ENCODE measurements at places on chromosomes 2 and 18. TPM values are rescaled to one million over a fixed set of nuclear protein-coding genes. Genes with fewer than 3 reads are reported as not detected.

The TRIM43 gene
- total RNA-seq = not detected

DNA sequence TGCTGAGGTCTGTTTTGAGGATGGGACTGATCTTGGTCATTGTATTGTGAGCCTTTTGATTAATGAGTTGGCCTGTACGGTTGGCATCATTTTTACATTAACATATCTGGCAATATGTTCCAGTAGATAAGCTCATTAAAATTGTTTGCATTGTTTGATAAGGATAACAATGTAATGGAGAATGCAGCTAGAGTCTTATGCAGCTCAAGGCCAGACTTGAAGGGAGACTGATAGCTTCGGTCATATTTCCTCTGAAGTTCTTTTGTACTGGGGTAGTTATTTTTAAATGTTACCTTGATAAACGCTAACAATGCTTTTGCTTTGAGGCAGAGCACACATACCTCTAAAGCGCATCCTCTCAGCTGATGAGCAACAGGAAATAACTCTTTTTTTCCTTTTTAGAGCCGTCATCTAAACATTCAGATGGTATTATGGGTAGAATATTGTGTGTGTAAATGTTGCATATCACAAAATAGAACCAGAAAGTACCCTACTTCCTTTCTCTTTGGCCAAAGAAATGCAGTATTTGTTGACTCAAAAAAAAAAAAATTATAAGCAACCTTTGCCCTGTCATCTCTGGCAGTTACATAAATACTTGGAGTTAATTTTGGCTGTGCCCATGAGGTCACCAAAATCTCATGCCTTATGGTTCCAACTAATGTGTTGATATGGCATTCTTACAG is 1.3 kb downstream of the MAPRE2 start:
- peak; percentile 73 for DNase-seq

- DNase-seq = no peak
Measured at GRCh38 chr2:95380280-95380679, 22.2 kb upstream of the FAHD2A start.

DNA sequence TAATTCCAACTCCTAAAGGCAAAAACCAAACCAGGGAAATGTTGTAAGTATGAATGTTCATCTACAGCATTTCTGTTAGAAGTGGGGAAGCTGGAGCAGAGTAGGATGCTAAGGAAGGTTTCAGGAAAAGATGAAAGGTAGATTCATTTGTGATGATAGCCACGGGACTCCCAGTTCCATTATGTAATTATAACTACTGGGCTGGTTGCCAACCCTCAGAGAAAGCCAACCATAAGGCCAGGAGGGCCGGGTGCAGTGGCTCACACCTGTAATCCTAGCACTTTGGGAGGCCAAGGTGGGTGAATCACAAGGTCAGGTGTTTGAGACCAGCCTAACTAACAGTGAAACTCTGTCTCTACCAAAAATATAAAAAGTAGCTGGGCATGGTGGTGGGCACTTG is 288.9 kb upstream of the ETAA1 start:
- no peak for DNase-seq

The MC2R gene
- total RNA-seq = not detected

The GAD1 gene
- total RNA-seq = 1.0 TPM

- no peak for DNase-seq
Measured at GRCh38 chr2:170206805-170207407, 29.0 kb downstream of the MYO3B start.

The SERPINB11 gene
- not detected for total RNA-seq
